Right ventricle myocardium superior (tissue), 1 donor: ENCODE measurements at places on chromosomes 1 and 21. TPM values are rescaled to one million over a fixed set of nuclear protein-coding genes. Genes with fewer than 3 reads are reported as not detected.

The TMEM59 gene
- 310 TPM for total RNA-seq

DNA sequence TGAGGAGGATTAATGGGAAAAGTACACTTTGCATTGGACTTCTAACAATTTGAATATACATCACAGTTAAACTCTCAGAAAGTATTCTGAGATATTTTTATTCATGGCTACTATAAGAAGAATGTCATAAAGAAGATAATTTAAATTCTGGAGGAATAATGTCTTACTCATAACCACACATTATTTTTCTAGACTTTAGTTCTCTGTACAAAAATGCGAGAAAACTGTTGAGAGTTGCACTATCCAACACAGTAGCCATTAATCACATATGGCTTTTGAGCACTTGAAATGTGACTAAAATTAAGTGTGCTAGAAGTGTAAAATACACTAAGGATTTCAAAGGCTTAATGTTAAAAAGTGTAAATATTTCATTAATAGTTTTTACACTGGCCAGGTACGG is 53.8 kb downstream of the CRB1 start:
- DNase-seq = no peak

- DNase-seq = peak; percentile 63
Observed at GRCh38 chr1:110433803-110434202, 17.1 kb upstream of the PROK1 start.

DNA sequence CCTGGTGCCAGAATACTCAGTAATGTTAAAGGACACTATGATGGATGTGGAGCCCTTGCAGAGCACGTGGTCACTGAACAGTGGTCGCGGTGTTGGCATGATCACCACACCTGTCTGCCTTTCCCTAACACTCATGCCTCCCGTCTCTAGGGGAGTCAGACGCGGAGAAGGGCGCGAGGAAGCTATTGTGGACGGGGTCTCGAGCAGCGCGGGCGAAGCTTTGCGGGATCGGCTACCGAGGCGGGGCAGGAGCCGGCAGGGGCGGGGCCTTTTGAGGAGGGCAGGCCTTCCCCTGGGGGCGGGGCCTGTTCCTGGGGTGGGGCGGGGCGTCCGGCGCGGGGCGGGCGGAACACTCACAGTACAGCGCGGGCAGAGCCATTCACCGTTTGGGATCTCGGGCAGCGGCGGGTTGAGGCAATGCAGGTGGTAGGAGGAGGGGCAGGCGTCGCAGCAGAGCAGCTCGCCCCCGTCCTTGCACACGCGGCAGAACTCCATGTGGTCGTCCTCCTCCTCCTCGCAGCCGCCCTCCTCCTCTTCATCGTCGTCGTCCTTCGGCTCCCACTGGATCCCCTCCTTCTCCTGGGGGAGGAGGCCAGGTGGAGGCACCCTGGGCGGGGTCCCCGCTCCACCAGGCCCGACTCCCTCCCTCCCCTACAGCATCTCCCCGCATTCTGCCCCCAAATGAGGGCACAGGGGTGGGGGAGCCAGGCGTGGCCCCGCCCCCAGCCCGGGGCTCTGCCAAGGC is 31.5 kb downstream of the CHD5 start:
- DNase-seq = peak; percentile 62
